ENCODE measurements at places on chromosomes 11 and 22.
A peak's percentile ranks its signal among the peaks of the same experiment; 100 is the strongest.

DNA sequence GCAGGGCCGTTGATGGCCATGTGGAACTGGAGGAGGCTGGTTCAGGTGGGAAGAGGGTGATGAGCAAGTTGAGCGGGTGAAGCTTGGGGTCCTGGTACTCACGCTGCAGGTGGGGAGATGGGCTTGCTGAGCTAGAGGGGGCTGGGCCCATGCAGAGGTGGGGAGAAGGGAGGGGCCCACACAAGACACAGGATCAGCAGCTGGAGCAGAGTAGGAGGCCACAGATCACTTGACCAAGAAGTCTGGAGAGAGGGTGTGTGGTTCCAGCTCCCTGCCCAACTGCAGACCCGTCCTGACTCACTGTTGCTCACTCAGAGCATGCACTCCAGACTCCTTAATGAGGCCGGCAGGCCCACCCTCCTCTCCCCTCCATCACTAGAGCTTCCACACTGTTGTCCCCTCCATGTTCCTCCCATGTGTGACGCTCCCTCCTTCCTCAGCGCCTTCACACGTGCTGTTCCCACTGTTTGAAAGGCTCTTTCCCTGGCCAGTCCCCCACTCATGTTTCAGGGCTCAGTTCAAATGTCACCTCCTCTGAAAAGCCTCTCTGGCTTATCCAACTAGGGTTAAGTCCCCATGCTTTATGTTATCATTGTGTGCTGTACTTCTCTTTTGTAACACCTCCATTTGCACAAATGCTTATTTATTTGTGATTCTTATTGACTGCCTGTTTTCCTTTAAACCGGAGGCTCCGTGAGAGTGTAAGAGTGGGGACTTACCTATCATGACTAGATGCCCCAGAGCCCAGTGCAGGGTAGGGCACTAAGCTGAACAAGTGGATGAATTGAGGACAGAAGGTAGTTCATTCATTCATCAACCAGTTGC lies 2.3 kb downstream of the CCDC86 start:
- no peak for DNase-seq

DNA sequence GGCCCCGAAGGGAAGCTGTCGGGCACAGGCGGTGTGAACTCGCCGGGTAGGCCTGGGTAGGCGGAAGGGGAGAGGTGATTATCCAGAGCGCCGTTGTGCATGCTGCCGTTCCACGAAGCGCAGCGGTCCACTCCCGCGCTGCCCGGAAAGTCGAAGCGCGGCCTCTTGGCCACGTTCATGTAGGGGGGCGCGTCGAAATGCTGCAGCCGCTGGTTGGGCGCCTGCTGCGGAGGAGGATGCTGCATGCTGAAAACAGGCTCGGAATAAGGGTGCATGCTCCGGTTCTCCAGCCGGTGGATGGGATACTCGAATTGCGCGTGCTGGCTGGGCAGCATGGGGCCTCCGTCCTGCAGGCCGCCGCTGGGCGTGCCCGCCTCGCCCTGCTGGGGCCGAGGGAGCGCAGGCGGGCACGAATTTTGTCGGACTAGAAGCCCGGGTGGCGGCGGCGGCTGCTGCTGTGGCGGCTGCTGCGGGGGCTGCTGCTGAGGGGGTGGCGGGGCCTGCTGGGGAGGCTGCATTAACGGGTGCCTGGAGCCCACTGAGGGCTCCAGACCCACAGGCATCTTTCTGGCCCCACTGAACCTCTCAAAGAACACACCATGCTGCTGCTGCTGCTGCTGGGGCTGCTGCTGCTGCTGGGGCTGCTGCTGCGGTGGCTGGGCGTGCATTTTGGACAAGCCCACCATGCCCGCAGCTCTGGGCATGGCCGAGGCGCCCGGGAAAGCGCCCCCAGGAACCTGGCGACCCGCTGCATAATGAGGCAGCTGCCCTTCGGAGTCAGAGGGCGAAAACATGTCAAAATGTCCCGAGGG lies 2.3 kb downstream of the MN1 start:
- DNase-seq = no peak

DNA sequence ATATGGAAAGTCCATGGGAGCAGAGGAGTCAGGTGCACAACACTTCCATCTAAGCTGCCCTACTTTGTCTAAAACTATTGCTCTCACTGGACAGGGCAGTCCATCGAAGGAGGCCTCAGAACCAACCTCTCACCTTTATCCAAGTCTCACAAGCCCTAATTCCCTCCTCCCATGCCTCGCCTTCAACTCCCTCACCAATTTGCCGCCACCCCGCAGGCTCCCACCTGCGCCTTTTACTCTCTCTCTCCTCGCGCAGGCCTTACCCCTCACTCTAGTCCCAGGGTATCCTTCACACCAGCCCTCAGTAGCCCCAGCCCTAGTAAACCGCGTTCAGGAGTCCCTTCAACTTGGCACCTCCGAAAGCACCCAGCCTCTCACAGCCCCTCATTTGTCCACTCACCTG lies 451 bp downstream of the FHIP1B start:
- DNase-seq = peak; percentile 7

DNA sequence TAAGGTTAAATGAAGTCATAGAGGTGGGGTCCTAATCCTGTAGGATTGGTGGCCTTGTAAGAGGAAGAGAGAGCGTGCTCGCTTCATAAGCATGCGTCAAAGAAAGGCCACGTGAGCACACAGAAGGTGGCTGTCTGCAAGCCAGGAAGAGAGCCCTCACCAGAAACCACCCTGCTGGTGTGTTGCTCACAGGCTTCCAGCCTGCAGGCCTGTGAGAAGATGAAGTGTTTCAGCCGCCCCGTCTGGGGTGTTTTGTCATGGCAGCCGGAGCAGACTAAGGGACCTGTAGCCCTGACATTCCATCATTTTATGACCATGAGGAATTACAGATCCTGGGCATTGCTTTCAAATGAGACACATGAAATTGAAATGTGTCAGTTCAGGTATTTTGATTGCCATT lies 32.4 kb downstream of the AP2A2 start:
- DNase-seq = no peak

- DNase-seq = no peak
These were observed 50.7 kb downstream of the RRAS2 start for GRCh38 chr11:14308114-14308896.

- peak; percentile 67 for DNase-seq
These were observed 51.2 kb upstream of the EMID1 start for GRCh38 chr22:29154364-29155048.

GRCh38 chr11:57551941-57552340 lies 14.5 kb downstream of the SMTNL1 start:
- no peak for DNase-seq

GRCh38 chr11:70343636-70344035 lies 54.7 kb upstream of the CTTN start:
- DNase-seq = no peak

DNA sequence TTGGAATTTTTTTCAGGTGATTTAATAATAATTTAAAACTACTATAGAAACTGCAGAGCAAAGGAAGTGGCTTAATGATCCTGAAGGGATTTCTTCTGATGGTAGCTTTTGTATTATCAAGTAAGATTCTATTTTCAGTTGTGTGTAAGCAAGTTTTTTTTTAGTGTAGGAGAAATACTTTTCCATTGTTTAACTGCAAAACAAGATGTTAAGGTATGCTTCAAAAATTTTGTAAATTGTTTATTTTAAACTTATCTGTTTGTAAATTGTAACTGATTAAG lies 3.4 kb downstream of the MALAT1 start:
- no peak for DNase-seq

GRCh38 chr11:34724973-34725372 lies 104.1 kb downstream of the EHF start:
- no peak for DNase-seq

- no peak for DNase-seq
These were observed 226.7 kb upstream of the NARS2 start for GRCh38 chr11:78801161-78801884.

DNA sequence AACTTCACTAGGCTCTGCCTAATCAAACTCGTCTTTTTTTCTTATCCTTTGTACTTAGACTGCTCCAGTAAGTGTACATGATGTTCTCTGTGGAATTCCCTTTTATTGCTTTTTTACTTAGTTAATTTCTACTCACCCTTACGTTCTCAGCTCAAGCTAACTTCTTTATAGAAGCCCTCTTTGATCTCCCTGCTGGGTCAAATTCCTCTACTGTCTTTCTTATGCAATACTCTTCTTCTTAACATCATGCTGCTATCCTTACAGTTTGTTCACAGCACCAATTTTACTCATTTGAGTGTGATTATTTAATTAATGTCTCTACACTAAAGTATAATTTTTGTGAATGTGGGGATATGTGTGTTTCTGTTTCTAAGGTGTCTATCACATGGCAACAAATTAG lies 498.3 kb downstream of the CNTN5 start:
- no peak for DNase-seq

DNA sequence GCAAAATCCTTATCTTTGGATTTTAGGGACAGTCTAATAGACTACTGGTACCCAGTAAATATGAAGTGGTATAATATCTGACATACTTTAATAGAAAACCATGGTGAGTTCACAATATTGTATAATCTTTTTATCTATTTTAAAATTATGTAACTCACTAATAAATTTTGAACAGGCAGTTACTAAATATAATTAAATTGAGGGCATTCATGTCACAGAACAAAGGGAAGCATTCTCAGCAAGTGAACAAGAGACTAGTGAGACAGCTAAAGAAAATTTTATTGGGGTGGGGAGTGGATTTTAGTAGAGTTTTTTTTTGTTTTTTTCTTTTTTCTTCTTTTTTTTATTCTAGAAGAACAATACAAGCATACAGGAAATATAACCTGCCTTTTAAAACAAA lies 55.0 kb downstream of the DNAJC24 start:
- DNase-seq = no peak

DNA sequence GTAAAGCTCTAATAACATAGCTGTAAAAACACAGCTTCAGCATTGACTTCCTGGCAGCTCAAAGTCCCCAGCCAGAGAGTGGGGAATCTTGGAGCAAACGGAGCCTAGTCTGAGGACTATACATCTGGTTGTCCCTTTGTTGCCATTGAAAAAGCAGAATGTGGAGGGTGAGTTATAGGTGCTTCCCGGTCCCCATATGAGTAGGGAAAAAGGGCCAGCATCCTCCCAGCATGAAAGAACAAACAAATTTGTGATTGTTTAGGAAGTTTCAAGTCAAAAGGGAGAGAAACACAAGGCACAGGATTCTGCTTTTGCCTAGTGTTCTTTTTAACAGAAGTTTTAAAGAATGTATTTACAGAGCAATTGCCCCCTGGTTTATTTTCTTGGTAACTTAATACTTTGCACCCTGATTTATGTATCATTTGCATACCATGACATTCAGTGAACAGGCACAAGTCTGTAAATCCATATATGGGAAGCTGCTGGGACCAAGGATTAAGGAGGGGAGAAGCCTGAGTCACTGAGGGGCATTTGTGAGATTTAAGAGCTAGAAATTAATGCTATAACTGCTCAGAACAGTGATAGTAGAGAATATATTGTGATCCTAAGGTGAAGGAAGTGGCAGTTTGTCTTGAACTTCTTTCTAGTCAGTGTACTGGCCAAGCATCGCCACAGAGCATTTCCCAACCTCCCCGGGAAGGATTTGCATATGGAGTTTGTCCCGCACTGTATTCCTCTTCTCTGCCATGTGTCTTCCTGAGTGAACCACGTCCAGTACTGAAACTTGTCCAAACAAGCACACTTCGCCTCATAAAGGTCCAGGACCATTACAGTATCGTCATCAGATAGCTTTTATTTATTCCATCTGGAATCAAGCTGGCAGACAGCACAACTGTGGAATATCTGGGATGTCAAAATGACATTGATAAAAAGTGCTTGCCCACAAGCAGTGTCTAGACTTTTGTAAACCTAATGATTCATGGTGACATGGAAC lies 103.0 kb downstream of the DBX1 start:
- no peak for DNase-seq

DNA sequence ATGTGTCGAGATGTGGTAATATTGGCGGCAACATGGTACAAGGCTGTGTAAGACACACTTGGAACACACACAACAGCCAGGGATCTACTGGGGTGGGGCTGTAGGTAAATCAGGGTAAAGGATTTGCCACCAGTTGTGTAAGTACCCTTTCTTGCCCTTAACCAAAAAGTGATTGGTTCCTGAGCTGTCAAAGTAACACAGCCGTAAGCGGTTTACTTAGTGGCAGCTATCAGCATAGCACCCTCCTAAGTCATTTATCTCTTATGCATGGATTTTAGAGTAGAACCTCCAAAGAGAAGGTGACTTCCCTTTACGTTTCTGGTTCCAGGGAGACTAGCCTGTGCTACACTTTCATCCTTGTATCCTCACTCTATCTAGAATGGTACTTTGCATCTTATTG lies 57.2 kb downstream of the SPECC1L start:
- DNase-seq = no peak

DNA sequence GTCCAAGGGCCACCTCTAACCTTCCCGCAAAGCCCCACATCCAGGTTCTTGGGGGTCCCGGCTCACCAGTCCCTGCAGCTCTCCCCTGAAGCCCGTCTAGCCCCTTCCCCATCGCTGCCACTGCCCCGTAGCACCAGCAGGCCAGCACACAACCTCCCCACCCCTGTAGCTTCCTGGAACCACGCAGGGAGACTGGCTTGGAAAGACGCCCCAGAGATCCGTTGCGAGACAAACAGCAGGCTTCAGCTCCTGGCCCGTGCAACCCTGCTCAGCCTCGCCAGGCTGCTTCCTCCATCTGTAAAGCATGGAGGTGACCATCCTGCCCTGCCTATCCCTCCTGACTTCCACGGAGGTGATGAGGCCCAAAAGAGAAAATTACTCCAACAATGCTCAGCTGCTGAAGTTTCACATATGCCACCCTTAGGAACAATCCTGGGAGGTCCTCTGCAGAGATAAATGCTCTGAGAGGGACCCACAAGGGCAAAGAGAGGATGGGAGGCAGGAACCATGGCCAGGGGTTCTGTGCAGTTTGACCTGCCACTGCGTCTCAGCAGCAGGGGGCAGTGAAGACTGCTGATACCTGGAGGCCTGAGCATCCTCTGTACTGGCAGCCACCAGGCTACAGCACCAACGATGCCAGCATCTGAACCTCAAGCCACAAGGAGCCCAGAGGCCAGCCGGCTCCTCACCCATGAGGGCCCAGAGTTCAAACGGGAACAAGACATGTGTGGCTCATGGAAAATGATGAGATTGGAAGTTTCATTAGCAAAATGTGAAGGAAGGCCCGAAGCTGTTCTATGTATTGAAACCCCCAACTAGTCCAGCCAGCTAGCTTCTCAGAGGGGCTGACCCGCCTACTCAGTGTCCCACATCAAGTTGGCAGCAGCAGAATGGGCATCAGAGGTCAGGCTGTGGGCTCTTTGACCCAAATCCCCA lies 16.1 kb downstream of the DGCR2 start:
- DNase-seq = no peak

- peak; percentile 60 for DNase-seq
These were observed 31.5 kb downstream of the KIAA0930 start for GRCh38 chr22:45208993-45209838.

DNA sequence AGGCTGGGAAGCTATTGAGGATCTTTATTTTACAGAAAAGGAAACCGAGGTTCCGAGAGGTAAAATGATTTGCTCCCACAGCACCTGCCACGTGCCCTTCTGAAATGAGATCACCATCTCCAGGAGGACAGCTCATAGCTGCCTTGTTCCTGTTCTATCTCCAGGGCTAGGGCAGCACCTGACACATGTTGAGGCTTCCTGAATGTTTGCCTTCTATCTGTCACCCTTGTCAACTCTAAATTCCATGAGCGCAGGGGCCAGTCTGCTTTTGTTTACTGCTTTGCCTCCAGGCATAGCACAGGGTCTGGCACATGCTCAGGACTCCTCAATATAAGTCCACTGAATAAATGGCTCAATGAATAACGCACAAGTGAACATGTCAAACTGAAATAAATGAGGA lies 24.1 kb downstream of the ASCC2 start:
- DNase-seq = no peak

GRCh38 chr11:132200353-132200936 lies 830.0 kb downstream of the NTM start:
- no peak for DNase-seq

GRCh38 chr22:43343262-43343669 lies at the start of gene SCUBE1:
Gene SCUBE1 (minus strand): TSS chr22:43343372. CDS start chr22:43343261, 111 bp downstream.
- DNase-seq = peak; percentile 56
